ENCODE measurements at places on chromosomes 7 and 10.

DNA sequence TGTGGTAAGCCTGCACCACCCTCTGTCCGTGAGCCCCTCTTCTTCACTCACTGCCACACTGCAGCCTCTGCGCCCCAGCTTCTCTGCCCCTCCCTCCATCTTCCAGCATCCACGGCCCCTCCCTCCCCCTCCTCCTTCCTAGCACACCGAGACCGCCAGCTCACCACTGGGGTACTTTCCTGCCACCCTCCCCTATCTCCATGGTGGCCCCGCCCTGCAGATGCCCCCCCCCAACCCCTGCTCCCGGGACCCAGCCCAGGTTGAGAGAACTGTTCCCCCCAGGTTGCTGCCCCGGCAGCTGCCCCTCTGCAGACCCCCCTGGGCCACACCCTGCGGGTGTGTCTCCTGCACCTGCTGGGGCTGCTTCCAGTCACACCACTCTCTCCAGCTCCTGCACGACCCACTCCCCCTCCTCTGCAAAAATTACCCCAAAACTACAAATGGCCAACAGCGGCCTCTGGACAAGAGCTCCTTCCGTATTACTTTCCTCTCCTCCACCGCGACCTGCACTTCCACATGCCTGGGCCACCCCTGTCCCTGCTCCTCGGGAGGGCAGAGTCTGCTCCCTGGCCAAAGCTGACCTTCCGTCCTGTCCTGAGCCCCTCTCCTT is 209.2 kb upstream of the PPP2R2D start:
- no peak for DNase-seq

- DNase-seq, result no peak
Observed at GRCh38 chr10:93376372-93377293, 105.5 kb downstream of the MYOF start.

DNA sequence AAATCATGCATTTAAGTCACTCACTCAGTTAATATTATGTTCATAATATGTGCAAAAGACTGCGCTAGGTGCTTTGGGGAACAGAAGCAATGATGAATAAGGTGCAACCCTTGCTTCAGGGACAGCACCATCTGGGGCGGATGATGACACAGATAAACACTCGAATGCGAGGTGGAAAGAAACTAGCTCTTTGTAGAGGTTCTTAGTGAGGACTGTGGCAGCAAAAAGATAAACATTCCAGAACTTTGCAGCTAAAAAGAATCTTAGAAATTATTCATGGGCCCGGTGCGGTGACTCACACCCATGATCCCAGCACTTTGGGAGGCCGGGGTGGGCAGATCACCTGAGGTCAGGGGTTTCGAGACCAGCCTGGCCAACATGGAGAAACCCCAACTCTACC is 29.8 kb upstream of the CHST15 start:
- DNase-seq, result no peak

- no peak for DNase-seq
Observed at GRCh38 chr7:72183835-72184234, 228.3 kb downstream of the CALN1 start.

- DNase-seq, result no peak
Observed at GRCh38 chr10:132240156-132240555, 53.4 kb downstream of the DPYSL4 start.

GRCh38 chr7:128060018-128060417 is 28.8 kb upstream of the LRRC4 start:
- no peak for DNase-seq

- no peak for DNase-seq
Observed at GRCh38 chr7:126804604-126805003, 448.1 kb downstream of the GRM8 start.

- DNase-seq, result no peak
Observed at GRCh38 chr7:151187409-151188251, 580 bp upstream of the ASB10 start.

GRCh38 chr7:127894588-127894987 is 136.6 kb downstream of the LRRC4 start:
- DNase-seq, result no peak

- DNase-seq, result no peak
Observed at GRCh38 chr10:50577681-50578350, 45.9 kb downstream of the SGMS1 start.

DNA sequence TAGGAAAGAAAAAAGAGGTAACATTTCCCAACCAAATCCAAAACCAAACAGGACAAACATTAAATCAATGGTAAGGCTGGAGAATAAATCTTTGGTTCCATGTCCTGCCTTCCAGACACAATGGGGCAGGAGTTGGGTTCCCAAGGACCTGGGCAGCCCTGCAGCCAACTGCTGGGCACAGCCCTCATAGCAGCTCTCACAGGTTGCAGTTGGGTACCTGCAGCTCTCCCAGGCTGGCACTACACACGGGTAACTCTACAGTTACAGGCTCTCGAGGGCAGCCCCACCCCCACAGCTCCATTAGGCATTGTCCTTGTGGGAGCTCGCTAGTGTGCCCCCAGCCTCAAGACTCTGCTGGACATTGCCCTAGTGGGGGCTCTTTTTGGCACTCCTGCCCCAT is 7.5 kb downstream of the GRB10 start:
- no peak for DNase-seq

GRCh38 chr7:33874943-33875342 is 30.4 kb upstream of the BMPER start:
- DNase-seq, result no peak

DNA sequence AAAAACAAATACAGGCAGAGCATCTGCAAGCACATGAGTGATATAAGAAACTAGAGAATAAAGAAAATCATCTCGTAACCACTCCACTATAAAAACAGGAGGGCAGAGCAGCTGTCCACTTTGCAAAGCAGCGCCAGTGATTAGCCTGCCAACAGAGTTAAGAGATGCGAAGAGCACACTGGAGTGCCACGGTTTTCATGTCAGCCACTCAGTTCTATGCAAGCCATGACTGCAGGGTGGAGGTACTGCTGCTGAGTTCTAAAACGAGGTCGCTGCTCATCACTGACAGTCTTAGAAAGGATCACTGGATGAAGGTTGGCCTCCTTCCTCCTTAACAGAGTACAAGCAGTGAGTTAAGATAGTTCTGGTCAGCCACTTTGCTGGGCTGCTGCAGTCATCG is 58.5 kb downstream of the FGFR2 start:
- no peak for DNase-seq

GRCh38 chr10:75399461-75400162 is 2.0 kb downstream of the ZNF503 start:
- DNase-seq, result no peak

DNA sequence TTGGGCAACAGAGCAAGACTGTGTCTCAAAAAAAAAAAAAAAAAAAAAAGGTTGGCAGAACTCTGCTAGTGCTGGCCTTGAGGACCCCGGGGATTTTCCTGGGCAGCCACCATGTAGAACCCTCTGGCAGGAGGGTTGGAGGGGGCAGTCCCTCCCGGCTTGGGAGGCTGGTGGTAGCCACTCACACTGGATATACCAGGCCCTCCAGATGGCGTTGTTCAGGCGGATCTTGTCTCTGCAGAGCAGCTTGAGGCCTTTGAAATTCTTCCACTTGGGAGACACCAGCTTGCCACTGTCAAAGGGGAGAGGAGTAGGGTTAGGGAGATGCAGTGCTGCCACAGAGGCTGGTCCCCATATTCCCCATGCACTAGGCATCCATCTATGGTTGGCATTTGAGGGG is 8.4 kb downstream of the MLXIPL start:
- DNase-seq, result no peak

DNA sequence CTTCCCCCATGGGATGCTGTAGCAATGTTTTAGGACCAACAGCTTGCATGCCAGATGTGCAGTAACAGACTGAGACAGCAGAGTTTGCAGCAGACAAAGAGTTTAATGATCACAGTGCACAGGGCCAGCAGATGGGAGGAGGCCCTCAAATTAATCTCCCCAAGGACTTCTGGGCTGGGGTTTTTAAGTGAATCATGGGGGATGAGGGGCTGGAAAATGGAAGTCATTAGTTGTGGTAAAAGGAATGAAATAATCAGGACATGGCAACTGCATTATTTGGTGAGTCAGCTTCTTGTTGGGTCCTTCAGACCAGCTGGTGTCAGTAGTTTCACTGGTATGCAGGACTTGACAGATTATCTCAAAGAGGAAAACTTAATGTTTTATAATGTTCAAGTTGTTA is 12.6 kb upstream of the NRBF2 start:
- no peak for DNase-seq

DNA sequence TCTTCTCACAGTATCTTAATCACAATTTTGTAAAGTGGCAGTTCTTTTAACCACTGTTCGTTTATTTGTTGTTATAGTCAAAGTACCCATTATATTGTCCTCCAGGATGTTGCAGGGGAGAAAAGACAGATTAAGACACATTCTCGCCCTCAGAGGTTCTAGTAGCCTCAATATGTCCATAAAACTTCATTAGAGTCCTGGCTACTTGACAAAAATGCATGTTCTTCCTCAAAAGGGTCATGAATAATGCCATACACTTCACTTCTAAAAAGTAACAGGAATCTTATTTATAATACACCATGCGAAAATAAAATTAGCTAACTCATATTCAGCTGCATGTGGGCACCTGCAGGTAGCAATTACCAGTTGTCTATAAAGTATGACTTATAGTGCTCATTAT is 109.3 kb upstream of the ANK3 start:
- DNase-seq, result no peak

- DNase-seq, result no peak
Observed at GRCh38 chr10:23370106-23370505, 25.5 kb upstream of the C10orf67 start.

DNA sequence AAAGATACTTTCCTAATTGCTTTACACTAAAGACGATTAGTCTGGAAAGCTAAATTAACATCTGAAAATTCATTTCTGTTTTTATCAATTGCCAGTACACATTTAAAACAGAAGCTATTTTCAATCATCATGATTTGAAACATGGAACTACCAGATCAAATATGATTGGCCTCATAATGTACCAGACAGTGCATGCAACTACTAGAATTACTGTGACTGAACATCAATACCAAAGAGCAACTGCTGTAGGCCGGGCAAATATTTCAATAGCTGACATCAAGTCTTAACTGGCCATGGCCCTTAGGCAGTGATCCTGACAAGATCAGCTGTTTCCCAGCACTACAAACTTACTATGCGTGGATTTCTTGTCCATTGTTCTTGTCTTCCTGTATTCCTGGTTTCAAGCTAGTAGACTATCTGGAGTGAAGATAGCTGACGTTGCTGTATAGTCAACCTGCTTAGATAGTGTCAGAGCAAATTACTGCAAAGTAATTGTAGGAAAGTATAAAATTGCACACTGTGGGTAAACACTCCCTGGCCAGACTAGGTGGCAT is 21.7 kb upstream of the WNT16 start:
- DNase-seq, result no peak

GRCh38 chr10:79149662-79150443 is 81.1 kb downstream of the ZMIZ1 start:
- peak; percentile 66 for DNase-seq
